ENCODE measurements at places on chromosomes 1 and 21. TPM values are rescaled to one million over a fixed set of nuclear protein-coding genes. Genes with fewer than 3 reads are reported as not detected.

DNA sequence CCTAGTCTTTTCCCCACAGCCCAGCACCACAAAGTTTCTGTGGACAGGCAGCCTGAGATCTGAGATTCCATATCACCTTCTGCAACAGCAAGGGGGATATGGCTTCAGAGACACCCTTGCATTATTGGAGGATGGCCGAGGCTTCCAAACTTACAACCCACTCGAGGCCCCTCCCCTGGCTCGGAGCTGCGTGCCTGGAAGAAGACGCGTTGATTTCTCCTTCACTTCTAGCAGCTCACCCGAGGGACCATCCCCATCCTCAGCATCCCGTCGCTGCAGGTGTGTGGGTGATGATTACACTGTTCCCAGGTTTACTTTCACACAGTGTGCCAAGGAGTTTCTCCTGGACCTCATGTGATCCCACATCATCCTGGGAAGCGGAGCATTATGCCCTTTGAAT is 277.9 kb downstream of the MATN1 start:
- DNase-seq = no peak
- H3K27me3 ChIP-seq = no peaks in the 10 kb centered on the region
- no peaks in the 10 kb centered on the region for H3K4me1 ChIP-seq

DNA sequence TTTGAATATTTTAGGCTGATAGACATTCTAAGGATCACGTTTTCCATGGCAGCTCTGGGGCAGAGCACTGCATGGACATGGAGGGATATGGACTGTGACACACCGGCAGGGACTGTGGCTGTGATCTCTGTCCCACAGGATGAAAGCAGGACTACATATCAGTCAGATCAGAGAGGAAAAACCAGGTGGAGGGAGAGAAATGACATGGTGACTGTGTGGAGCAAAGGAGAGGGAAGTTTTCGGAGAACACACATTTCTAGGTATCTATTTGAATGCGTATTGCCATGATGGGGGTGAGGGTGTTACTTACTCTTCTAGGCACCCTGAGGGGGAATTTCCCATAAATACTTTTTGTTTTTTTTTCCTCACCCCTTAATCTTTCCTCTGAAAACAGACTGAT is 3.2 kb upstream of the CD1C start:
- H3K4me1 ChIP-seq = no peaks in the 10 kb centered on the region
- no peaks in the 10 kb centered on the region for H3K27me3 ChIP-seq
- no peak overlapping the region for H3K27ac ChIP-seq
- DNase-seq = no peak
- H3K4me3 ChIP-seq = no peak overlapping the region

MAP3K21 gene
- total RNA-seq = 2.2 TPM

GRCh38 chr1:94603663-94604062 is 62.1 kb upstream of the F3 start:
- no peaks in the 10 kb centered on the region for H3K36me3 ChIP-seq
- peaks cover 24% of the 10 kb centered on the region for H3K4me1 ChIP-seq
- H3K27ac ChIP-seq = no peak overlapping the region

ZSWIM5 gene
- 1.1 TPM for total RNA-seq

- peaks cover 35% of the 10 kb centered on the region for H3K4me1 ChIP-seq
- peak overlapping the region; percentile 7 for H3K4me3 ChIP-seq
- no peaks in the 10 kb centered on the region for H3K27me3 ChIP-seq
- H3K36me3 ChIP-seq = no peaks in the 10 kb centered on the region
- DNase-seq = peak; percentile 30
Observed at GRCh38 chr1:204128964-204129896, 22.6 kb downstream of the ETNK2 start.

- DNase-seq = no peak
- peak overlapping the region; percentile 80 for H3K4me3 ChIP-seq
- H3K4me1 ChIP-seq = peaks cover 17% of the 10 kb centered on the region
- no peaks in the 10 kb centered on the region for H3K27me3 ChIP-seq
- peak overlapping the region; percentile 91 for H3K27ac ChIP-seq
Observed at GRCh38 chr21:43717967-43718871, 710 bp upstream of the PDXK start.

DNA sequence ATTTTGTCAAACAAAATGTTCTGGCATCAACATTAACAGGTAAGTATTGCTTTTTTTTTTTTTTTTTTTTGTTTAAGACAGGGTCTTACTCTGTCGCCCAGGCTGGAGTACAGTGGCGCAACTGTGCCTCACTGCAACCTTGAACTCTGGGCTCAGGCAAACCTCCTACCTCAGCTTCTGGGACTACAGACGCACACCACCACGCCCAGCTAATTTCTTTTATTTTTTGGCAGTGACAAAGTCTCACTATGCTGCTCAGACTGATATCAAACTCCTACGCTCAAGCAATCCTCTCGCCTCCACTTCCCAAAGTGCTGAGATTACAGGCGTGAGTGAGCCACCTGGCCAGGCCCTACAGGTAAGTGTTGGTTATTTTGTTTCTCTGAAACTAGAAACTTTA is 2.4 kb downstream of the TUT4 start:
- no peak for DNase-seq
- H3K27ac ChIP-seq = no peak overlapping the region
- no peaks in the 10 kb centered on the region for H3K36me3 ChIP-seq

ITLN1 gene
- not detected for total RNA-seq

- no peak overlapping the region for H3K4me3 ChIP-seq
- H3K27me3 ChIP-seq = no peaks in the 10 kb centered on the region
- DNase-seq = peak; percentile 95
- H3K36me3 ChIP-seq = no peaks in the 10 kb centered on the region
Observed at GRCh38 chr1:233909195-233909594, 4.7 kb downstream of the SLC35F3 start.

- DNase-seq = peak; percentile 26
- no peak overlapping the region for H3K4me3 ChIP-seq
- H3K4me1 ChIP-seq = no peaks in the 10 kb centered on the region
- no peak overlapping the region for H3K27ac ChIP-seq
- H3K27me3 ChIP-seq = no peaks in the 10 kb centered on the region
Observed at GRCh38 chr1:213333121-213333520, 282.1 kb downstream of the RPS6KC1 start.

PTPN7 gene
- total RNA-seq = 0.58 TPM

- no peak overlapping the region for H3K4me3 ChIP-seq
- DNase-seq = no peak
Observed at GRCh38 chr1:6711174-6711573, 9.6 kb upstream of the DNAJC11 start.

DNA sequence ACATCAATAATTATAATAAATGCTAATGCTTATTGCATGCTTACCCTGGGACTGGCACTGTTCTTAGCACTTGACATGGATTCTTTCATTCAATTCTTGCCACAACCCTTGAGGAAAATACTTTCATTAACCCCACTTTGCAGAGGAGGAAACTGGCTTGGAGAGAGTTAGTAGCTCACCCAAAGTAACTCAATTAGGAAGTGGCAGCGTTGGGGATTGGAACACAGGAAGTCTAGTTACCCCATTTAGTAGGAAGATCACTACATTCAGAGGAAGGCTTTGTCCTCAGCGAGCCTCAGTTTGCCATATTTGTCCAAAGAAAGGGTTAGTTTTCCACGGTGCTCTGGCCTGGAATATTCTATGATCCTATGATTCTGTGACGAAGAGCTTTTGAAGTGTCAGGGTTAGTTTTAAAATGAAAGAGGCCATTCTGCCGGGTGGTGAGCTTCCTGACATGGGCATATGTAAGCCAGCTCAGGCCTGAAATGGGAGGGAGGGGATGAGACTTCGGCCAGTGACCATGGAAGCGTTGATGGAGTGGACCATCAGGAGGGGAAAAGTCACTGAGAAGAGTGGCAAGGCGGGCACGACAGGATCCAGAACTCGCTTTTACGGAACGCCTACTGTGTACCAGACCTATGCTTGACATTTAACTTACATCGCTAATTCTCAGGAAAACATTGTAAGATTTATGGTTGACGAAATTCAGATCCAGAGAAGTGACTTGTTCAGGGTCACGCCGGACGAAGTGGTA is 28.2 kb upstream of the EPB41 start:
- no peak overlapping the region for H3K27ac ChIP-seq
- DNase-seq = no peak
- H3K4me3 ChIP-seq = no peak overlapping the region
- H3K27me3 ChIP-seq = no peaks in the 10 kb centered on the region
- no peaks in the 10 kb centered on the region for H3K36me3 ChIP-seq

PGLYRP3 gene
- total RNA-seq = not detected

TMEM63A gene
- total RNA-seq = 28.7 TPM

- H3K27ac ChIP-seq = no peak overlapping the region
- H3K36me3 ChIP-seq = no peaks in the 10 kb centered on the region
- H3K4me1 ChIP-seq = no peaks in the 10 kb centered on the region
Observed at GRCh38 chr1:159218649-159219636, 14.3 kb downstream of the ACKR1 start.

DNA sequence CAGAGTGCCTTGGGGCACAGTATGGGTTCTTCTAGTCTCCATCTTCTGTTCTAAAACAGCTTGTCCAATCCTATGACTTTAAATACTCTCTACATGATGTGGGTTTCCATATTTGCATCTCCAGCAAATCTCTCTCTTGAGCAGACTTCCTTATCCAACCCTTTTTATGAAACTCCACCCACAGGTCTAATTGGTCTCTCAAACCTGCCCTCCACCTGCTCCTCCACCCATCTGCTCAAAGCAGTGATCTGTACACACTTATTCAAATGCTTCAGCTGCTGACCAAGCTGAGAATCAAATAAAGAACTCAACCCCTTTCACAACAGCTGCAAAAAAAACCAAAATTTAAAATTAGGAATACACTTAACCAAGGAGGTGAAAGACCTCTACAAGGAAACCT is 11.5 kb downstream of the MCOLN2 start:
- H3K36me3 ChIP-seq = no peaks in the 10 kb centered on the region
- DNase-seq = no peak
- H3K27me3 ChIP-seq = no peaks in the 10 kb centered on the region
- no peaks in the 10 kb centered on the region for H3K4me1 ChIP-seq

- H3K4me1 ChIP-seq = no peaks in the 10 kb centered on the region
- H3K27me3 ChIP-seq = peaks cover 2% of the 10 kb centered on the region
- H3K36me3 ChIP-seq = no peaks in the 10 kb centered on the region
- H3K4me3 ChIP-seq = no peak overlapping the region
- no peak overlapping the region for H3K27ac ChIP-seq
Observed at GRCh38 chr21:31599013-31599412, 60.5 kb upstream of the SOD1 start.

- no peaks in the 10 kb centered on the region for H3K36me3 ChIP-seq
- H3K4me3 ChIP-seq = no peak overlapping the region
- peaks cover 3% of the 10 kb centered on the region for H3K4me1 ChIP-seq
- H3K27ac ChIP-seq = no peak overlapping the region
Observed at GRCh38 chr1:14724678-14725077, 126.2 kb downstream of the KAZN start.

DNA sequence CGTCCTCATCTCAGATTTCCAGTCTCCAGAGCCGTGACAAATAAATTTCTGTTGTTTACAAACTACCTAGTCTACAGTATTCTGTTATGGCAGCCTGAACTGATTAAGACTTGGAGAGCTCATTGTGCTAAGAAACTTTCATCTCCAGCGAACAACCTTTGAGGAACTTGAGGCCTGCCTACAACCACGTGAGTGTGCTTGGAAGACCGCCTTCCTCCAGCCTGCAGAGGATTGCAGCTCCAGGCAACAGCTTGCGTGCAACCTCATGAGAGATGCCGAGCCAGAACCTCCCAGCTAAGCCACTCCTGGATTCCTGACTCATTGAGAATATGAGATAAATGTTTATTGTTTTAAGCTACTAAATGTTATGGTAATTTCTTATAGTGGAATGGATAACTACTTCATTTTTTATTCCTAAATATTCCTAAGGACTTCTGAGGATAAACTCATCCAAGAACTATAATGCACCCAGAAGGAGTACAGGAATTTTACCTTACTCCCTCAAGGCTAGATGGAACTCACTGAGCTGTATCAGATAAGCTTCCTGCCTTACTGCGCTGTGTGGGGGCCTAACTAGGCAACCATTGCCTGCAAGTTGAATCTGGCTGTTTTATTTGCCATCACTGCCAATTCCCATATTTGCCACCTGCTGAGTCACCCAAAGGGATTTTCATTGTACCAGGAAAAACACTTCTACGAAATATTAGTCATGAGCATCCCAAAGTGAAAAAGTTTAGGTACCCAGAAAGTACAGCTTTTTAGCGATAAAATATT is 17.6 kb downstream of the FAM177B start:
- peak overlapping the region; percentile 68 for H3K27ac ChIP-seq
- no peaks in the 10 kb centered on the region for H3K36me3 ChIP-seq
- H3K4me1 ChIP-seq = peaks cover 7% of the 10 kb centered on the region
- H3K27me3 ChIP-seq = no peaks in the 10 kb centered on the region
- peak; percentile 96 for DNase-seq

- H3K27ac ChIP-seq = no peak overlapping the region
- H3K27me3 ChIP-seq = no peaks in the 10 kb centered on the region
- H3K4me1 ChIP-seq = peaks cover 9% of the 10 kb centered on the region
Observed at GRCh38 chr1:225481738-225482137, 53.9 kb upstream of the LBR start.

Data from astrocyte (in vitro differentiated cells and primary cell).